A549 treated with GW870086 at 1 μM for 4 hours (cell line): ENCODE measurements at places on chromosomes 5 and 9. TPM values are rescaled to one million over a fixed set of nuclear protein-coding genes. Genes with fewer than 3 reads are reported as not detected.

ZFP2 gene
- not detected in 5 replicates for total RNA-seq

MRPL41 gene
- 57.7 to 99.0 TPM (median 89.5 TPM) in 5 replicates for total RNA-seq

DBH gene
- total RNA-seq: not detected in 5 replicates

HRCT1 gene
- 0.16 to 0.32 TPM (median 0.28 TPM) in 5 replicates for total RNA-seq

CKMT2 gene
- total RNA-seq: not detected in 5 replicates

GADD45G gene
- total RNA-seq: 0.23 to 0.69 TPM (median 0.42 TPM) in 5 replicates

FGF1 gene
- total RNA-seq: 0.35 to 1.4 TPM (median 0.47 TPM) in 4 of 5 replicates, not detected in the other

NDOR1 gene
- total RNA-seq: 11.7 to 17.1 TPM (median 16.5 TPM) in 5 replicates

RNF14 gene
- total RNA-seq: 51.1 to 72.2 TPM (median 64.6 TPM) in 5 replicates

PDLIM7 gene
- total RNA-seq: 65.9 to 84.5 TPM (median 83.1 TPM) in 5 replicates

MYOZ3 gene
- total RNA-seq: 0.06 to 0.22 TPM in 2 of 5 replicates, not detected in the others

FYB1 gene
- 9.4 to 15.8 TPM (median 13.9 TPM) in 5 replicates for total RNA-seq

PPIP5K2 gene
- total RNA-seq: 15.3 to 22.8 TPM (median 22.5 TPM) in 5 replicates

IFNB1 gene
- not detected in 5 replicates for total RNA-seq

ARID3C gene
- total RNA-seq: 0.15 to 0.41 TPM (median 0.21 TPM) in 4 of 5 replicates, not detected in the other

INSL6 gene
- not detected in 5 replicates for total RNA-seq
